ENCODE measurements at places on chromosomes 13 and 19.

DNA sequence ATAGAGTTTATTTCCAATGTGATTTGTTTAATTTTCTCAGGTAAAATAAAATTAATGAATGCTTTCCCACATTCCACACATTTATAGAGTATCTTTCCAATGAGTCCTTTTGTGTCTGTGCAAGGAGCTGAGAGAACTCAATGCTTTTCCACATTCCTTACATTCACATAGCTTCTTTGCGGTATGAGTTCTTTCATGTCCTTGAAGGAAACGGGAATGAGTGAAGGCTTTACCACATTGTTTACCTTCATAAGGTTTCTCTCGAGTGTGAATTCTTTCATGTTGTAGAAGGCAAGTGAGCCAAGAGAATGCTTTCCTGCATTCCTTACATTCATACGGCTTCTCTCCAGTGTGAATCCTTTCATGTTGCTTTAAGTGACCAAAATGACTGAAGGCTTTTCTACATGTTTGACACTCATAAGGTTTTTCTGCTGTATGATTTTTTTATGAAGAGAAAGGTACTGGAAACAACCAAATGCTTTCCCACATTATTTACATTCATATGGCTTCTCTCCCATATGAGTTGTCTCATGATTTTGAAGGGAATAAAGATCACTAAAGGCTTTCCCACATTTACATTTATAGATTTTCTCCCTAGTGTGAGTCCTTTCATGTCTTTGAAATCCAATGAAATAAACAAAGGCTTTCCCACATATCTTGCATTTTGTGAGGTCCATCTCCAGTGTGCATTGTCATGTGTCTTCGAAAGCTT, 14.4 kb upstream of the ZNF442 start:
- peak; percentile 18 for DNase-seq

DNA sequence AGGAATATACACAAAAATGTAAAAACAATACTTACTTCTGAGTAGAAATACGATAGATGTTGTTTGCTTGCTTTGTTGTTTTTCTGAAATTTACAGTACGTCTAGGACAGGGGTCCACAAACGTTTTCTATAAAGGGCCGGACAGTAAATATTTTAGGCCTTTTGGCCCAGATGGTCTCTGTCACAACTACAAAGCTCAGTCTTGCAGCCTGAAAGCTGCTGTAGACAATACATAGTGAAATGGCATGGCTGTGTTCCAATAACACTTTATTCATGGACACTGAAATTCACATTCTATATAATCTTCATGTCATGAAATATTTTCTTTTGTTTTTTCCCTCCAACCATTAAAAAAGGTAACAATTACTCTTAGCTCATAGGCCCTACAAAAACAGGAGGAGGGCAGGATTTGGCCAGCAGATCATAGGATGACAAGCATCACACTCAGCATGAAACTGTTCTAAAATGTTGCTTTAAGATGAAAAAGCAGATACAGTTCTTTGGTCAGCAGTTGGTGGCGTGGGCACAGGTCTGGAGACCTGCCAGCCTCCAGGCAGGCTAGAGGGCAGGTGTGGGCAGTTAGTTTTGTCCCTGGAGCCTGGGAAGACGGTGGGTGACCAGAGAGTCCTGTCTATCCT, at the start of gene EDDM13:
Gene EDDM13, plus strand, starts transcription at position 588 of the 638 bp plus-strand sequence. CDS start 87 bp downstream, outside the sequence.
- no peak for DNase-seq

DNA sequence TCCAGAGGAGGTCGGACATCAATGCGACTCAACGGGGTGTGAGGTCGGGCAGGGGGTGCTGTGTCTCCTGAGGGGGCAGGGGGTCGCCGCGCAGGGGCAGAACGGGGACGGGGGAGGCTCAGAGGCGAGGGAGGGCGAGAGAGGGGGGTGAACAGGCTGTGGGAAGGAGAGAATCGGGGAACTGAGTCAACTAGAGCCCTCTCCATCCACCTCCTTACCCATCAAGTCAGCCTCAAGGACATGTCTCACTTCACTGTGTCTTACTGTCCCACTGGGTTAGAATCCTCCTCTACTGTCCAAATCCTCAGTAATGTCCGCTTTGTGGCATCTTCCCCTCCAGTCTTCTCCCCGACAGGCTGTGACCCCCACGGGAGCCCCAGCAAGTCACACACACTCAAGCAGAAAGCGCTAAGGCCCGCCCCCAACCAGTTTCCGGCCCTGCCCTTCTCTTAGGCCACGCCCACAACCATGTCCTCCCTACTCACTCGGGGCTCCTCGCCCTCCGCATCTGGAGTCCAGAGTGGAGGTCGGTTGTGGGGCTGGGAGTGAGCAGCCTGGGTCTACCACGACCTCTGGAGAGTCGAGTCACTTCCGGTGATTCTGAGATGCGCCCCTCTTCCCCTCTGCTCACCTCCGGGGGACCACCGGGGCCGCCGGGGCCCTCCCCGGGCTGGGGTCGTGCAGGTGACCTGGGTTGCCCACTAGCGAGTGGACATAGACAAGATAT, 9.3 kb downstream of the PLEKHA4 start:
- no peak for DNase-seq

GRCh38 chr19:48479686-48480085, 10.5 kb downstream of the CYTH2 start:
- DNase-seq = no peak

DNA sequence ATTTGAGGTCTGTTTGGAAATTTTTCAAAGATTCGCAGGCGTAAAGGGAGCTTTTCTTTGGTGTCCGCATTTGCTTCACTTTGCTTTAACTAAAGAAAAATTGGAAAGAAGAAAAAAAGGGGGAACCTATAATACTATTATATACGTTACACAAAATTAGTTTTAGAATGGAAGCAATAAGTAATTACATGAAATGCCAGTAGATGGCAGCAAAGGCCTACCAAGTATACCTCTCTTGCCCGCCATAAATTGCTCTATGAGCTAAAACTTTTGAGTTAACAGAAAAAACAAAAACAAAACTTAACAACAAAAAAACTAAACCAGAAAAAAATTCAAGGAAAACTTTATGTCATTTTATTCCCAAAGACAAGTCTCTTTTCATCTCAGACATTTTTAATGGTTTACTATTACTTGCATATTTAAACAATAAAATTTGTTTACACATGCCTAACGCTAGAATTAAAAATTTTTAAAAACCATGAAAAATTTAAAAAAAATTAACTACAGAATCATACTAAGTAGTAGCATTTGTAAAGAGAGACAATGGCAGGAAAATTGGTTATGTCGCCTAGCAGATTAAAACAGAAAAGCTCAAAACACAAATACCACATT, 271.4 kb downstream of the NALCN start:
- DNase-seq = peak; percentile 48

DNA sequence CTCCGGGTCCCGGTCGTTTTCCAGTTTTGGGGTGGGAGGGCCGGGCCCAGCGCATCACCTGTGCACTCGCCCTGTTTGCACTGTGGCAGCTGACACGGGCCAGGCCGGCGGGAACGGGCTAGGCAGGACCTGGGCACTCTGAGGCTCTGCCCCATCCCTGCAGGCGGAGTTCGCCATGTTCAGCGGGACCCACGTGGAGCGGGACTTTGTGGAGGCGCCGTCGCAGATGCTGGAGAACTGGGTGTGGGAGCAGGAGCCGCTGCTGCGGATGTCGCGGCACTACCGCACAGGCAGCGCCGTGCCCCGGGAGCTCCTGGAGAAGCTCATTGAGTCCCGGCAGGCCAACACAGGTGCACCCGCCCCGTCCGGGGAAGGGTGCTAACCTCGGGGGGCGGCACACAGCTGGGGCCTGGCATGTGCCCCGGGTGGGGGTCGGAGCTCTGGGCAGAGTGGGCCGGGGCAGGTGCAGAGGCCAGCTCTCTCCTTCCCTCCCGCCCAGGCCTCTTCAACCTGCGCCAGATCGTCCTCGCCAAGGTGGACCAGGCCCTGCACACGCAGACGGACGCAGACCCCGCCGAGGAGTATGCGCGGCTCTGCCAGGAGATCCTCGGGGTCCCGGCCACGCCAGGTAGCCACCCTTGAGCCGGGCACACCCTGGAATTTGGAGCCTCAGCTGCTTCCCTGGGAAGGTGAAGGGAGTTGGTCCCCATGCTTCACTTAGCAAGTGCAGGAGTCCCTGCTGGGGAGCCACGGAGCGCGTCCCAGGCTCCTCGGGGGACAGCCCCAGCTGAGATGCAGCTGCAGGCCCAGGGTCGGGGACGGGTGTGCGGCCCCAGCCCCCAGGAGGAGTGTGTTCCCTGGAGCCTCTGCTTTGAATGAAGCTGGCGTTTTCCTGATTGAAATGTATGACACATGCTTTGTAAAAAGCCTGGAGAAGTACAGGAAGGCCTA, 9.3 kb upstream of the ZNF554 start:
- no peak for DNase-seq

DNA sequence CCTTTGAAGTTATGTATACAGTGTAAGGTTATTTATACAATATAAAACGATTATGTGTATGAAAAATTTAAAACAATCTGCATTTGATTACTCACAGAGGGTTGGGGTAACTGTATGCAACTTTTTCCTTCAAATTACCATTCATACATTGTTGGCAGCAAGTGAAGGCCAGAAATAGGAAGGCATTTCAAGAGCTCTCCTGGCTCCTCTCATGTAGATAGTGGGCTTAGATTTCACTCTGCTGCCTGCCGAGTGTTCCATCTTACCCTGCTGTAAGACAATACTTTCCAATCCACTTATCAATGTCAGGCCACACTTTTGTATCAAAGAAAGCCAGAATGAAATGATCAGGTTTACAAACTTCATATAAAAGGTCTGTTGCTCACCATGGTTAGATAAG, 245.2 kb downstream of the DNAJC15 start:
- DNase-seq = no peak

GRCh38 chr13:106415442-106415841, 120.0 kb downstream of the EFNB2 start:
- no peak for DNase-seq

DNA sequence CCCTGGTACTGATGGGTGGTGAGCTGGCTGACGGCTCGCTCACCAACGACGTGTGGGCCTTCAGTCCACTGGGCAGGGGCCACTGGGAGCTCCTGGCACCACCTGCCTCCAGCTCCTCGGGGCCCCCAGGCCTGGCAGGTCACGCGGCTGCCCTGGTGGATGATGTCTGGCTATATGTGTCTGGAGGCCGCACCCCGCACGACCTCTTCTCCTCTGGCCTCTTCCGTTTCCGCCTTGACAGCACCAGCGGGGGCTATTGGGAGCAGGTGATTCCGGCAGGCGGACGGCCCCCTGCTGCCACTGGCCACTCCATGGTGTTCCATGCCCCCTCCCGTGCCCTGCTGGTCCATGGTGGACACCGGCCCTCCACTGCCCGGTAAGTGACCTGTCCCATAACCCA, 10.5 kb downstream of the MEGF8 start:
- no peak for DNase-seq

GRCh38 chr19:6639439-6639838, 30.5 kb downstream of the TNFSF14 start:
- no peak for DNase-seq

- DNase-seq = no peak
Measured at GRCh38 chr13:65149687-65150086, 2080.4 kb downstream of the PCDH9 start.

DNA sequence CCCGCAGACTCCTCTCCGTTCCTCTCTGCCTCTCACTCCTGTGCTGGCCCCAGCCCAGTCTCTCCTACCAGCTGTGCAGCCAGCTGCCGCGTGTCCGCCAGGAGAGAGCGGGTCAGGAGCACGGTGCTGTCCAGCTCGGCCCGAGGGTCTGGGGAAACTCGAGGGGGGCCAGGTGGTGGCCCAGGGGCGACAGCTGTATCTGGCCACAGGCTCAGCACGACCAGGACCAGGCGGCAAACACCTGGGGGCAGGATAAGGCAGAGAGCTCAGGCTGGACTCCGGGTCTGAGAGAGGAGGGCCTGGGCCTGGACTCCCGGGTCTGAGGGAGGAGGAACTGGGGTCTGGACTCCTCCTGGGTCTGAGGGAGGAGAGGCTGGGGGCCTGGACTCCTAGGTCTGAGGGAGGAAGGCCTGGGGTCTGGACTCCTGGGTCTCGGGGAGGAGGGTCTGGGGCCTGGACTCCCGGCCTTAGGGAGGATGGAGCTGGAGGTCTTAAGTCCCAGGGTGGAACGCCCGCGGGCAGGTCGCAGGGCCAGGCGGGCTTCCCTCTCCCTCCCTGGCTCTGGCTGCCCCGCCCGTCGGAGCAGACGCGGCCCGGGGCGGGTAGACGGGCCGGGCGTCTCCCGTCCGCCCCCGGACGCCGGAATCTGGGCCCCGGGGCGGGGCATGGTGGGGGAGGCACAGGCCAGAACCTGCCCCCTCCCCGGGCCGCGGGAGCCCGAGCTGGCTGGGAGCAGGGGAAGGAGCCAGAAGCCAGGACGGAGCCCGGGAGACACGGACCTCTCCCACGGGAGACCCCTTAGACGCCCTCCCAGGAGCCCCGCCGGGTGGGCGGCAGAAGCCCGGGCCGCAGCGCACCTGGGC, 1.3 kb downstream of the IL11 start:
- DNase-seq = peak; percentile 65

GRCh38 chr19:44974857-44975256, 19.7 kb downstream of the CLPTM1 start:
- DNase-seq = no peak

- peak; percentile 75 for DNase-seq
Measured at GRCh38 chr13:41222259-41222852, 28.0 kb upstream of the KBTBD7 start.

GRCh38 chr19:41525989-41526388, 50.0 kb upstream of the CEACAM21 start:
- DNase-seq = no peak

- no peak for DNase-seq
Measured at GRCh38 chr13:66972659-66973058, 257.5 kb downstream of the PCDH9 start.

- no peak for DNase-seq
Measured at GRCh38 chr13:105817498-105817897, 718.0 kb downstream of the EFNB2 start.

DNA sequence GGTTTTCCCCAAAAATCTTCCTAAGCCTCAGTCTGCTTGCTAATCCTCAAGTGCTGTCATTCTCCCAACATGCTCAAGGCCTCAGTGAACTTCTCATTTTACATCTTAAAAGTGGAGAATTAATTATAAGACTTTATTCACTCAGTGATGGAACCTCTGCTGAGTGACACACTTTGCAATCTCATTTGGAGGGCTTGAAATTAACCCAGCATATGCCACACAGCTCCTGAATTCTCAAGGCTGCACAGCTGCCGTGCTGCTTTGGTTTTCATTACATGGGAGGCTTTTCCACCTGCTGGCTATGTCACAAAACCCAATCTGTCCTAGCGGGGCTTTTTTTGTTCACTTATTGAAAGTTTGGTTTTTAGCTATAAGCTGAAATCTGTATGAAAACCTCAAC, 28.3 kb upstream of the SERPINE3 start:
- DNase-seq = no peak

- peak; percentile 80 for DNase-seq
Measured at GRCh38 chr19:47013041-47013517, 6.6 kb upstream of the NPAS1 start.

GRCh38 chr13:113907635-113908617, 44.0 kb upstream of the GAS6 start:
- peak; percentile 24 for DNase-seq

- DNase-seq = no peak
Measured at GRCh38 chr19:20154636-20155035, 12.4 kb upstream of the ZNF486 start.

- DNase-seq = no peak
Measured at GRCh38 chr13:29507356-29507755, 88.1 kb downstream of the SLC7A1 start.

- no peak for DNase-seq
Measured at GRCh38 chr19:34431681-34432402, 3.7 kb downstream of the UBA2 start.

- no peak for DNase-seq
Measured at GRCh38 chr13:29855009-29855408, 4.6 kb upstream of the UBL3 start.

Measured in mesendoderm (in vitro differentiated cells).